ENCODE measurements at places on chromosomes 12 and 14. TPM values are rescaled to one million over a fixed set of nuclear protein-coding genes. Genes with fewer than 3 reads are reported as not detected.

C12orf60 gene
- total RNA-seq = 1.1 TPM

NGB gene
- not detected for total RNA-seq

KRT6C gene
- total RNA-seq = not detected

NPC2 gene
- total RNA-seq = 247 TPM

OAS2 gene
- total RNA-seq = 16.5 TPM

TULP3 gene
- 15.7 TPM for total RNA-seq

CIROP gene
- total RNA-seq = not detected

SRRM4 gene
- total RNA-seq = not detected

ARHGAP9 gene
- under 0.01 TPM for total RNA-seq

SNAPC1 gene
- 59.1 TPM for total RNA-seq

ALDH1L2 gene
- 0.65 TPM for total RNA-seq

CAPZA3 gene
- not detected for total RNA-seq
